Stimulated activated naive CD4-positive, alpha-beta T cell (primary cell): ENCODE measurements at places on chromosomes 6 and 20.

DNA sequence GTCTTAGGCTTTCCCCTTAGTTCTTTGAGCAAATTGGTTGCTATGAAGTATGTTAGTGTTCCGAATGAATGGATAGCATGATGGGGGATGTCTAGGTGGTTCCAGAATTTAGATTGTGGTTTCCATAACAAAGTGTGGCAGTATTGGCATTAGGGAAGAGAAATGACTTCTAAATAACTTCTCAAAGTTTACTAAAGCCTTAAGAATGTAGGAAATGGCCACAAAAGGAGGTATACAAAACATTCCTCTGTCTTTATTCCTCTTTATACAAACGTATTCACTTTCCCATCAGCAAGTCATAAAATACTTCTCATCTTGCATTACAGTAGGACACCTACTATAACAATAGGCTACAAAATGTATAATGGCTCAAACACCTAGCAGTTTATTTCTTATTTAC lies 279.6 kb downstream of the ESR1 start:
- no peak for DNase-seq

- DNase-seq, result no peak
Measured at GRCh38 chr6:10521104-10521808, at the start of gene GCNT2. TSS of gene GCNT2 (plus strand) at chr6:10521351. CDS start at chr6:10528912, 7,561 bp downstream.

GRCh38 chr6:104183816-104184435 lies 675.8 kb downstream of the HACE1 start:
- DNase-seq, result no peak

DNA sequence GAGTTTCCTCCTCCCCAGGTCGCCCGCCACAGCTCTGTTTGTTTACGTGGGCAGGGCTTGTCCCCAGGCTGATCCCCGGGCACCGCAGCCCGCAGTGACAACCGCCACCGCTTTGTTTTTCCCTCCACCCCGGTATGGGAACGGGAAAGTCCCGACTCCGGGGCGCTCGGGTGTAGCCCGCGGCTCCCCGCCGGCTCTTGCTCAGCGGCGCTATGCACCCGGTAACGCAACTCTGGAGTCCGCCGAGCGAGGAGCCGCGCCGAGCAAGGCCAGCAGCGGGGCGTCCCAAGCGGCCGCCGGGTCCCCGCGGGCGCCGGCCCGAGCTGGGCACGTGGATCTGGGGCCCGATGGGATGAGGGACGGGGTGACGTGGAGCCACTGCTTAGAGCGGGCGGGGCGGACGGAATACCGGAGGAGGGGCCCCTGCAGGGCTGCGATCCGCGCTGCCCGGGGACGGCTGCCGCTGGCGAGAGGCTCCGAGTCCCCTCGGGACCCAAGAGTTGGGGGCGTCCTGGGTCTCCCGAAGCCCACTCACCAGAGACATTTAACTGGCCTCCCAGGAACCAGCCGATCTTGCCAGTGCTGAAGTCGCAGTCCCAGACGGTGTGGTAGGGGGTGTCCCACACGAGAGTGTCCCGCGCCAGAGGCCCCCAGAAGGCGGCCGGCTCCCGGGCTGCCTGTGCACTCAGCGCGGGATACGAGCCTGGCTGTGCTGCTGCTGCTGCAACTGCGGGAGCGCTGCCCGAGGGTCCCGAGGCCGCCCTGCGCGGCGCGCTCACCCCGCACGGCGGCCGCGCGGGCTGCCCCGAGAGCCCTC lies 497 bp downstream of the ACSS1 start:
- DNase-seq, result peak; percentile 60

DNA sequence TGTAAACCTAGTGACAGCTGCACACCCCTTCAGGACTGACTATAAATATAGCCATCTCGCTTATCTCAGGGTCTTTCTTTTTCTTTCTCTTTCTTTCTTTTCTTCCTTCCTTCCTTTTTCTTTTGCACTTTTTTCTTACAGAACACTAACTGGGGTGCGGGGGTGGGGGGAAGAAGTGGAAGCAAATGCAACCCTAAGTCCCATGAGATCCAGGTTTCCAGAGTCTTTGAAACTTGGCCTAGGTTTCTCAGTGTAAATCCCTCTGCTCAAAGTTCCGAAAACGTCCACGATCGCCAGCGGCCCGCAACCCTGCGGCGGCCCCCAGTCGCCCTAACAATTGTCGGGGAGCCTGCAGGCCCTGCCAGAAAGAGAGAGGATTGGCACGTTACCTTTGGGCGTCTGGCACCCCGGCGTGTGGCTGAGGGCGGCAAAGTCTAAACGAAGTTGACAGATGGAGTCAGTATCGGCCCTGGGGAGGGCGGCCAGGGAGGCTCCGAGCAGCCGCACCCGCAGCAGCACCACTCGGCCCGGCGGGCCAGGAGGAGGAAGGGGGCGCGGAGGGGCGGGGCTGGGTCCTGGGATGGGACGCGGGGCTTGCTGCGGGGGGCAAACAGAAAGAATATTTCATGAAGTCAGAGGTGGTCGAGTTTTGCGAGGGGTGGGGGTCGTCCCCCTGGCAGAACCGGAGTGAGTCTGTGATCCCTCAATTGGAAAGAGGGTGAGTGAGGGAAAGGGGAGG lies 577 bp upstream of the FOXF2 start:
- no peak for DNase-seq

GRCh38 chr6:2940010-2940850 lies 31.1 kb downstream of the SERPINB6 start:
- DNase-seq, result peak; percentile 90

DNA sequence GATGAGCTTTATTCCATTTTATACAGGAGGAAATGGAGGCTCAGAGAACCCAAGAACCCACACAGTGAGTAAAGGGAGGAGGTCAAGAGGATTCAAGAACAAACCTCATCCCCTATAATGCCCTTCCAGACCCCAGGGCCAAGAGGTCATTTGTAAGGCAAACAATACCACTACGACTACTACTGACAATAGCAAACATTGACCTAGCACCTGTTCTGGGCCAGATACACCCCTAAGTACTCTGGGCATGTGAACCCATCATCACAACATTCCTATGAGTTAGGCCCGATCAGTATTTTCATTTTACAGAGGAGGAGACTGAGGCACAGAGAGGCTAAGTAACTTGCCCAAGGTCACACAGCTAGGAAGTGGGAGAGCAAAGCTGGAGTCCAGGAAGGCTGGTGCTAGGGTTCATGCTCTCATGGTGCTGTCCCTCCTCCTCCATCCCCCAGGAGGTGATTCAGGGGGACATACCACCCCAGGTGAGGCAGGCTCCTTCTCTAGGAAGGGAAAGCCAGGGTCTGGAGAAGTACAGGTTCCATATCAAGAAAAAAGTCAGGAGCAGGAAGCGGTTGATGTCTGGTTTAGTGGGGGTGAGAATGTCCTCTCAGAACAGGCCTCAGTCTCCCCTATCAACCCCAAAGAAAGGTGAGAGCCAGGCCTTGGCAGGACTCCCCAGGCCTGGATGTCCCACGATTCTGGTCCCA lies 13.7 kb downstream of the SLC13A3 start:
- DNase-seq, result no peak

- no peak for DNase-seq
Measured at GRCh38 chr6:146602526-146602925, 3.8 kb downstream of the ADGB start.

DNA sequence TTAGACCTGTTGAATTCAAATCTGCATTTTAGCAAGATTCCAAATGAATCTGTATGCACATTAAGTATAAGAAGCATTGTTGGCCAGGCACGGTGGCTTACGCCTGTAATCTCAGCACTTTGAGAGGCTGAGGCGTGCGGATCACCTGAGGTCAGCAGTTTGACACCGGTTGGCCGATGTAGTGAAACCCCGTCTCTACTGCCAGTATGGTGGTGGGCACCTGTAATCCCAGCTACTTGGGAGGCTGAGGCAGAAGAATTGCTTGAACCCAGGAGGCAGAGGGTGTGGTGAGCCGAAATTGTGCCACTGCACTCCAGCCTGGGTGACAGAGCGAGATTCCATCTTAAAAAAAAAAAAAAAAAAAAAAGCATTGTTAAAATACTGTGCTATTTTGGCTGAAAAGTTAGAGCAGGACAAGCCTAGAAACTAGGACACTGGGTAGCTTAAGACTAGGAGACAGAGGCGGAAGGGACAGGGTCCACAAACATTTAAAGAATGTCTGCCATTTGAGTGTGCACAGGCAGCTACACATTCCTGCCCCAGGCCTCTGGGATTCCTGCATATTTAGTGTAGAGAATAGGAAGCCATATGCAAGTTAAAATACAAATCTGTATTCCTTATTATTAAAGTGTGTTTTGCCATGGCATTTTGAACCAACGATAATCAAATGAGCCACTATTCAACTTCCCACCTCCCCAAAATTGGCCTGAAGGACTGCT lies 45.1 kb upstream of the EEF1A1 start:
- DNase-seq, result no peak

DNA sequence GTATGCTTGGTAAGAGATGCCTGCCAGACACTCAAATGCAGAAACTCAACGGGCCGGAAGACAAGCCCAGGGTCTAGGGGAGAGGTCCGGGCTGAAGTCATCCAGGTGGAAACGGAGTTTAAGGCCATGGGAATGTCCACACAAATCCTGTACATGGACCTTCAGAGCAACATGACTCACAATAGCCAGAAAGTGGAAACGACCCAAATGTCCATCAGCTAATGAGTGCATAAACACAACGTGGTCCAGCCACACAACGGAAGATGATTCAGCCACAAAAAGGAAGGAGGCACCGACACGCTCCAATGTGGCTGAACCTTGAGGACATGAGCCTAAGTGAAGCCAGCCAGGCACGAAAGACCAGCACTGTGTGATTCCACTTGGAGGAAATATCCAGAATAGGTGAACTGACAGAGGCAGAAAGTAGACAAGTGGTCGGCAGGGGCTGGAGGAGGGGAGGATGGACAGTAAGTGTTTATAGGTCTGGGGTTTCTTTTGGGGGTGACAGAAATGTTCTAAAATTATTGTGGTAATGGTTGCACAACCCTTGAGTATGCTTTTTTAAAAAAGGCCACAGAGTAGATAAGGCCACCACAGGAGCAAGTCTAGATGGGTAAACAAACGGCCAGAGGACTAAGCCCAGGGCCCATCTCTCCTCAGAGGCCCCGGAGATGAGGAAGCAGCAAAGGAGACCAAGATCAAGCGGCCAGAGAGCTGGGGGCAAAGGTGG lies 105.6 kb downstream of the PREX1 start:
- DNase-seq, result no peak
